ENCODE measurements at places on chromosomes 7 and 10. TPM values are rescaled to one million over a fixed set of nuclear protein-coding genes. Genes with fewer than 3 reads are reported as not detected.

Gene GRM3
- not detected for total RNA-seq

DNA sequence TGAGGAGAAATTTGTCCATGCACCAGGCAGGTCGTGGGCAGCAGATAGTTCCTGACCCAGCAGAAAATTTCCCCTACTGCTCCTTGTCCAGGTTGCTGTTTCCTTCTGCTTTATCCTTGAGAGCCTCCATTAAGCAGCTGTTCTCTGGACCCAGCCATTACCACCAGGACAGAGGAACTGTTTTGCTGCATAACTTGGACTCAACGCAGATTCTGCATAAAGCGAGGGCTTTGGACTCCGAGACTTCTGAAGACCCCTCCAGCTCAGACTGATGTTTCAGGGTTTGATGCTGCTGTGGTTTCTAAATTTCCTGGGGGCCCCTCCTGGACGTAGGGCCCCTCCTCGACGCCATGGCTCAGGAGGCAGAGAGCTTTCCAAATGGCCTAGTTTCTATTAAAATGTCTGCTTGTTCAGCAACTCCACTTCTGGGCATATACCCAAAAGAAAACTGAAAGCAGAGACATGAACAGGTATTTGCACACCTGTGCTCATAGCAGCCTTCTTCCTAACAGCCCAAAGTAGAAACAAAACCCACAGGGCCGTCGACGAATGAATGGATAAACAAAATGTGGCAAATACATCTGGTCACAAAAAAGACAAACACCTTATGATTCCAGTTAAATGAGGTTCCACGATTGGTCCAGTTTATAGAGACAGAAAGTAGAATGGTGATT, 28.3 kb upstream of the LMTK2 start:
- H3K4me3 ChIP-seq: no peak overlapping the region
- H3K27ac ChIP-seq: no peak overlapping the region
- no peak for DNase-seq
- no peaks in the 10 kb centered on the region for H3K4me1 ChIP-seq

Gene PDLIM1
- 205 TPM for total RNA-seq

Gene ADCY1
- 1.1 TPM for total RNA-seq

Gene MACC1
- 27.2 TPM for total RNA-seq

DNA sequence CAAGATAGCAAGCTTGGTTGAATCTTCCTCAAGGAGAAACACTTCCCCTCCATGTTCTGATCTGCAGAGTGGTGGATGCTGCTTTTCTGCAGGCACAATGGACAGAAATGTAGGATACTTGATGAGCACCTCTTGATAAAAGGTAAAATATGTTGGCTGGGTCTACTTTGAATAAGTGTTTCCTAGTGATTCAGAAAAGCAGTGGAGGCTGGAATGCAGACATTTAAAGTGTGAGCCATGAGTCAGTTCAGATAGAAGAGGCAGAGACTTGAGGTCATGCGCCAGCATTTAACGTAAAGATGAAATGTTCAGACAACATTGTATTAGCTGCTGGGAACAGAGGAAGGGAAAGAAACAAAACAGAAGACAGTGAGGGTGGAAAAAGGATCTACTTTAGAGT, 403.1 kb downstream of the ADRA2A start:
- no peaks in the 10 kb centered on the region for H3K27me3 ChIP-seq
- no peaks in the 10 kb centered on the region for H3K36me3 ChIP-seq
- H3K4me1 ChIP-seq: no peaks in the 10 kb centered on the region
- no peak overlapping the region for H3K4me3 ChIP-seq
- DNase-seq: no peak

DNA sequence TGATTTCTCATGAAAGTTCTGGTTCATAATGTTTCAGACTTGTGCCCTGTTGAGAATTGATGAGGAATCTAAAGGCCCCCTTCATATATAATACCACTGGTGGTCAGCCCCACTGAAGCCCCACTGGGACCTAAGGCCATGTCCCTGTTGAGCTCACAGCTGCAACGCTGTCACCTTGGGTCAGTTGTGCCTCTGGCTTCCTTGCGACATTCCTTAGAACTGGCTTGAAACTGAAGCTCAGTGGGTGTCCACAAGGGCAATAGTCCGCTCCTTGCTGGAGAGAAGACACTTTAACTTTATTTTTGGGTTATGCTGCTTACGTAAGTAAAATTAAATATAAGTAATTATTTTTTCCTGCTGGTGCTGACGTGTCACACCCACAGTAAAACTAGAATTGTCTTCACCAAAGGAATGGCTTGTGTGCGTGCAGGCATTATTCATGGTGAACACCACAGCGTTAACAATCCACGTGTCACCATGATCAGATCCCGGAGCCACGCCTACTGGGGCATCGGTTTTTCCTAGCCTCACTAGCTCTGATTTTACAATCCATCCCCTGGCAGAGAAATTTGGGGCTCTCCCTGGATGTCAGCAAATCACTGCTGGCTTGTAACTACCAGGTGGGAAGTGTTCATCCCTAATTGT, 66.5 kb downstream of the BICC1 start:
- H3K27me3 ChIP-seq: no peaks in the 10 kb centered on the region
- H3K4me1 ChIP-seq: peaks cover 8% of the 10 kb centered on the region
- no peak overlapping the region for H3K27ac ChIP-seq
- DNase-seq: no peak

DNA sequence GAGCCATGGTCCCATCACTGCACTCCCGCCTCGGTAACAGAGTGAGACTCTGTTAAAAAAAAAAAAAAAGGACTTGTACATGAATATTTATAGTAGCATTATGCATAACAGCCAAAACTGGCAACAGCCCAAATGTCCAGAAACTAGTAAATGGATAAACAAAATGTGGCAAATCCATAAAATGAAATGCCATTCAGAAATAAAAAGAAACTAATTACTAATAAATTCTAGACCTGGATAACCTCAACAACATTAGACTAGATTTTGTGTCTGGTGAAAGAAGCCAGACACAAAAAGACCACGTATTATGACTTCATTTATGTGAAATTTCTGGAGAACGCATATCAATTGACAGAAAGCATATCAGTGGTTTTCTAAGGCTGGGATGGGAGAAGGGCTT, 74.5 kb downstream of the HPSE2 start:
- H3K27me3 ChIP-seq: no peaks in the 10 kb centered on the region
- no peak overlapping the region for H3K4me3 ChIP-seq
- no peaks in the 10 kb centered on the region for H3K4me1 ChIP-seq
- no peak for DNase-seq

DNA sequence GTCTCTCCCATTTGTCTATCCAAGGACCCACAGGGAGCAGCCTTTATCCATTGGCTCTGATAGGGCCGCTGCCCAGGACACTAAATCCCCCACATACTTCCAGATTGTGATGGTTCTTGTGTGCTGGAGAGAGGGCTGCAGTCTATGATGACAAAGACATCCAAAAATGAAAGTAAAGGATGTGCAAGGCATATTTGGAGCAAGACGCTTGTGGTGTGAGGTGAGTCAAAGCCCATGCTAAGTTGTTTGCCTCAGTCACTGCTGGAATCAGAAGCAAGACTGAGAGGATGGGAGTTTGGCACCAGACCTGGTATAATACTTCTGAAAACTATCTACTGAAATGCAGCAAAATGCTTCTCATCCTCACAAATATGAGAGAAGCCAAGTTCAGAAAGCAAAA, 22.7 kb downstream of the ZNF22 start:
- no peak for DNase-seq
- no peak overlapping the region for H3K27ac ChIP-seq
- no peaks in the 10 kb centered on the region for H3K36me3 ChIP-seq
- no peaks in the 10 kb centered on the region for H3K4me1 ChIP-seq
- no peak overlapping the region for H3K4me3 ChIP-seq

- no peaks in the 10 kb centered on the region for H3K4me1 ChIP-seq
- H3K27ac ChIP-seq: no peak overlapping the region
- DNase-seq: no peak
Observed at GRCh38 chr7:113367041-113367586, 248.8 kb upstream of the SMIM30 start.

Gene IFIT1B
- not detected for total RNA-seq

- H3K4me1 ChIP-seq: no peaks in the 10 kb centered on the region
- no peaks in the 10 kb centered on the region for H3K27me3 ChIP-seq
- H3K27ac ChIP-seq: no peak overlapping the region
- no peaks in the 10 kb centered on the region for H3K36me3 ChIP-seq
- DNase-seq: no peak
Observed at GRCh38 chr7:69358163-69358821, 240.0 kb upstream of the AUTS2 start.

DNA sequence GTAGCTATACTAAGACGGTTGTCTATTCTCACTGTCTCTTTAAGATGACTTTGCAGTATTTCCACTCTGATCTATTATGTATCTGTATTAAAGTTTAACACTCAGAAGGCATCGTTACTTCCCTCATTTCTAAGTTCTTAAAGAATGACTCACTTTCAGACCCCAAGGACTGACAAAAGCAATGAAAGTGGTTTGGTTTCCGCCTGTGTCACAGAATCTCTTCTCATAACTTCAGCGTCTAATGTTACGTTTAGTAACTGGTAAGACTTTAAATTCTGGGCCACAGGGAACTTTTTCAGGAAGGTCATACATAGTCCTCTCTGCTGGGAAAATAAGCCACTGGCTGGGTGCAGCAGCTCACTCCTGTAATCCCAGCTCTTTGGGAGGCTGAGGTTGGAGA, 892.0 kb upstream of the AUTS2 start:
- H3K27ac ChIP-seq: no peak overlapping the region
- no peaks in the 10 kb centered on the region for H3K27me3 ChIP-seq
- no peak overlapping the region for H3K4me3 ChIP-seq
- no peaks in the 10 kb centered on the region for H3K4me1 ChIP-seq
- DNase-seq: no peak
- no peaks in the 10 kb centered on the region for H3K36me3 ChIP-seq

DNA sequence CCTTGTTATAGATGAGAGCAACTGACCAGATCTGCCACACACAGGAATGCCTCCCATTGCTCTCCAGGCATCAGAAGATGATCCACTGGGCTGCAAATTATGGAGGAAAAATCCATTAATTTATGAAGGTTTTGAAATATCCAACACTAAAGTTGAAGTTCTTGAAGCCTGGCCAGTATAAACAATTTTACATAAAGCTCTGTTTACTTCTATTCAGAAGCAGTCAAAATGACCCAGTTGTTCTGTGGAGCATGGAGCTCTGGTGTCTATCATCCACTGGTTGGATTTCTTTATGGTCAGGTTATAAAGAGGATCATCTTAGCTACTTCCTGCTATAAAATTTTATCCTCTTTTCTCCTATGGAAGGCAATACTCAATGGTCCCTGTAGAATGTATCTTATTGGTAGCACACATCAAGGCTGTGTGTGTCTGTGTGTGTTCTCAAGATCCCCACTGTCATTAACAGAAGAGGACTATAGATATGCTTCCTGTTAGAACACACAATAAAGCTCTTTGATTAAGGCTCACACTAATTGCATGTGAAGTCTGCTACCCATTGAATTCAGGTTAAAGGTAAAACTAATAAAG, 747.4 kb downstream of the SUGCT start:
- DNase-seq: no peak
- H3K4me1 ChIP-seq: no peaks in the 10 kb centered on the region
- no peaks in the 10 kb centered on the region for H3K36me3 ChIP-seq

Gene KLF14
- total RNA-seq: not detected

- no peak for DNase-seq
- H3K4me1 ChIP-seq: no peaks in the 10 kb centered on the region
- H3K4me3 ChIP-seq: no peak overlapping the region
Observed at GRCh38 chr7:37757563-37757962, 74.0 kb downstream of the GPR141 start.

Gene NUTM2D
- total RNA-seq: 3.7 TPM

DNA sequence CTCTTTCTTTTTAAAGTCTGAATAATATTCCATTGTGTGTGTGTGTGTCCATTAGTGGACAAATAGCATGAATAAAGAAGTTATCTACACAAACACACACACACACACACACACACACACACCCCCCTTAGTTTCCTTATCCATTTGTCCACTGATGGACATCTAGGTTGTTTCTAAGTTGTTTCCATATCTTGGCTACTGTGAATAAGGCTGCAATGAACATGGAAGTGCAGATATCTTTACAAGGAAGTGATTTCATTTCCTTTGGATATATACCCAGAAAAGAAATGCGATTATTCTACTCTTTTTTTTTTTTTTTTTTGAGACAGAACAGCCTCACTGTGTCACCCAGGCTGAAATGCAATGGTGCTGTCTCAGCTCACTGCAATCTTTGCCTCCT, 113.5 kb downstream of the MBL2 start:
- no peak overlapping the region for H3K4me3 ChIP-seq
- no peaks in the 10 kb centered on the region for H3K27me3 ChIP-seq
- no peaks in the 10 kb centered on the region for H3K36me3 ChIP-seq
- H3K27ac ChIP-seq: no peak overlapping the region
- H3K4me1 ChIP-seq: no peaks in the 10 kb centered on the region

Gene TRIM50
- total RNA-seq: not detected

GRCh38 chr7:113207931-113208330, 89.6 kb upstream of the SMIM30 start:
- no peaks in the 10 kb centered on the region for H3K27me3 ChIP-seq
- no peak overlapping the region for H3K27ac ChIP-seq
- no peaks in the 10 kb centered on the region for H3K4me1 ChIP-seq
- DNase-seq: no peak
- H3K36me3 ChIP-seq: no peaks in the 10 kb centered on the region

- no peak overlapping the region for H3K27ac ChIP-seq
- no peaks in the 10 kb centered on the region for H3K4me1 ChIP-seq
- no peaks in the 10 kb centered on the region for H3K36me3 ChIP-seq
Observed at GRCh38 chr7:157745721-157746709, 409.2 kb downstream of the DNAJB6 start.

GRCh38 chr10:30803892-30804322, 174.4 kb upstream of the LYZL2 start:
- H3K4me3 ChIP-seq: no peak overlapping the region
- H3K4me1 ChIP-seq: no peaks in the 10 kb centered on the region
- DNase-seq: no peak
- H3K27me3 ChIP-seq: no peaks in the 10 kb centered on the region

Gene AGAP6
- total RNA-seq: 13.0 TPM

- H3K36me3 ChIP-seq: no peaks in the 10 kb centered on the region
- H3K4me3 ChIP-seq: no peak overlapping the region
- DNase-seq: no peak
Observed at GRCh38 chr7:79979437-79979836, 155.2 kb upstream of the GNAI1 start.

Gene IKZF5
- total RNA-seq: 17.3 TPM

DNA sequence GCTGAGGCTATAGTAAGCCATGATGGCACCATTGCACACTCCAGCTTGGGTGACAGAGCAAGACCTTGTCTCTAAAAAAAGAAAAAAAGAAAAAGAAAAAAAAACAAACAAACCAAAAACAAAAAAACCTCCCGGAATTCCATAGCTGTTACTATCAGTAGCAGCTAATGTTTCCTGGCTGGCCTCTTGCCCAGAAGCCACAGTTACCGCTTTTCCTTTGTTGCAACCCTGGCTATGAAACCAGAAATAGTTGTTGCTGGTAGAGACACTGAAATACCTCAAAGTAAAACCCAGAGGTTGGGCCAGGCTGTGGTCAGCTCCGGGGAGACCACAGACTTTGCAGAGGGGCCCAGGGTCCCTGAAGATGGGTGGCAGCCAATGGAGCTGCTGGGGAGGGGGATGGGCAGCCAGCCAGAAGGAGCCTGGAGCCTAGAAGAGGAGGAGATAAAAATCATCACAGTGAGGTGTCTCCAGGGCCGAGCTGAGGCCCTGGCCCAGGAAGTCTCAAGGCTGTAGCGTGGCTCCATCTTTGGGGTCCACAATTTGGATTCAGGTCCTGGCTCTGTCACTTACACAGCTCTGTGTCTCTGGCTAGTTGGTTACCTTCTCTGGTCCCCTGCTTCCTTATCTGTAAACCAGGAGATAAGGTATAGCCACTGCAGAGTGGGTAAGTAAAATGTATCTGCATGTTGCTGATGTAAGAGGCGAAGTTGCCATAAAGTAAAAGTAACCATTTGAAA, 3.4 kb upstream of the CHST12 start:
- peak overlapping the region; percentile 82 for H3K27ac ChIP-seq
- no peaks in the 10 kb centered on the region for H3K36me3 ChIP-seq
- peak overlapping the region; percentile 0 for H3K4me3 ChIP-seq
- H3K27me3 ChIP-seq: no peaks in the 10 kb centered on the region
- peaks cover 27% of the 10 kb centered on the region for H3K4me1 ChIP-seq

Data from upper lobe of left lung (tissue), 6 donors.